ENCODE measurements at places on chromosomes 6 and 20. TPM values are rescaled to one million over a fixed set of nuclear protein-coding genes. Genes with fewer than 3 reads are reported as not detected.

- no peak overlapping the region for H3K4me3 ChIP-seq
- H3K36me3 ChIP-seq, result no peaks in the 10 kb centered on the region
- H3K27me3 ChIP-seq, result no peaks in the 10 kb centered on the region
- H3K27ac ChIP-seq, result no peak overlapping the region
- DNase-seq, result peak; percentile 60
- no peaks in the 10 kb centered on the region for H3K4me1 ChIP-seq
Measured at GRCh38 chr6:116287689-116288282, 8.1 kb upstream of the TSPYL1 start.

DNA sequence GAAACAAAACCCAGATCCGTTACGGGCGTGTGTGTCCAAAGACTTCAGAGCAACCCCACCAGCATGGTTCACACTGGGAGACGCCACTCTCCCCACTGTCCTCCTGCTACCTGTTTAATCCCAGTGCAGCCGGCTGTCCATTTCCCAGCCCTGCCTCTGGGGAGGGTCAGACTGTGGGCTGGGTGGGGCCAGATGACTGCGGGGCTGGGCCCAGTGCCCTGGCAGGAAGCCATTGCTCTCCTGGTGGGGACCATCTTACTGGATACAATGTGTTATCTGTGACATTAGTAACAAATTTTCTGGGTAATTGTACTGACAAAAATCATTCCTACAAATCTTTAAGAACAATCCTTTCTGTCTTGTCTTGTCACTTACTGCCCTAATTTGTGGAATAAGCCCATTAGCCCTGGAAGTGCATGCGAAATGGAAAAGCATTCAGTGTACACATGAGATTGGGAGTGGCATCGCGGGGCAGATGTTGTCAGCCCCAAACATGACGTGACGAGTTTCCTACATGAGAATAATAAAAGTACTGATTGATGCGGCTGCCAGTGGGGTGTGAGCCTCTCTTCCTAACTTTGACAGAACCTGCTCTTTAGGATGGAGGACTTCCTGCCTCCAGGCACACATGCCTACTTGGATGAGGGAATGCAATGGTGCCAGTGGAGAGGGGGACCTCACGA, 37.9 kb upstream of the PCMTD2 start:
- no peaks in the 10 kb centered on the region for H3K27me3 ChIP-seq
- no peak overlapping the region for H3K27ac ChIP-seq
- DNase-seq, result no peak
- H3K4me1 ChIP-seq, result peaks cover 21% of the 10 kb centered on the region
- H3K4me3 ChIP-seq, result no peak overlapping the region
- H3K36me3 ChIP-seq, result no peaks in the 10 kb centered on the region

DNA sequence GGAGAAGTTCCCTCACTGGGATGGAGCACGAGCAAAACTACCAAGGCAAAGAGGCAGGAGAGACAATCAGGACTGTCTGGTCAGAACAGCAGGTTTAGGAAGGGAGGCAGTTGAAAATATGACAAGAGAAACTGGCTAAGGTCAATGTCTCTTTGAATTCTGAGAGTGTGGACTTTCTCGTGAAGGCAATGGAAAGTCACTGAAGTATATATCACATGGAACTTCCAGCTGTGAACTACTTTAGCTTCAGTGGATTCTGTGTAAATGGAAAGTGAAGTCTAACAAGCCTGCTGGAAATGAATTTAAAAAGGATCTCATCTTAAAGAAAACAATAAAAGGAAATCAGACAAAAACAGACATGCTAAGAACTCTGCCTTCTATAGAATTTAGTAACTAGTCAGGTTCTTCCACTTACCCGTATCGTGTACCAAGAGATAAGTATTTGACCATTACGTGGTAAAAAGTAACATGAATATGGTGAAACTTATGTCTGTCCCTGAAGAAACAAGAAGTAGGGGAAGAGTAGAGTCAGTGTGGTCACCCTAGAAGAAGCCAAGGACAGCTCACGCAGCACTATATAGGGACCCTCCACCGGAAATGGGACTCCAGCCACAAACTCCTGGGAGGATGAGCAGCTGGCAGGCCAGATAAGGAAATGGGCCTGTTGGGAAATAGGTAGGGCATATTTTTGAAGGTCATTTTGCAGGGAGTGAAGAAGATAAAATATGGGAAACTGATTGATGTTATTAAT, 123.4 kb downstream of the MAP7 start:
- H3K4me1 ChIP-seq, result peaks cover 8% of the 10 kb centered on the region
- no peak overlapping the region for H3K4me3 ChIP-seq
- H3K27me3 ChIP-seq, result no peaks in the 10 kb centered on the region
- DNase-seq, result no peak
- H3K27ac ChIP-seq, result no peak overlapping the region

DNA sequence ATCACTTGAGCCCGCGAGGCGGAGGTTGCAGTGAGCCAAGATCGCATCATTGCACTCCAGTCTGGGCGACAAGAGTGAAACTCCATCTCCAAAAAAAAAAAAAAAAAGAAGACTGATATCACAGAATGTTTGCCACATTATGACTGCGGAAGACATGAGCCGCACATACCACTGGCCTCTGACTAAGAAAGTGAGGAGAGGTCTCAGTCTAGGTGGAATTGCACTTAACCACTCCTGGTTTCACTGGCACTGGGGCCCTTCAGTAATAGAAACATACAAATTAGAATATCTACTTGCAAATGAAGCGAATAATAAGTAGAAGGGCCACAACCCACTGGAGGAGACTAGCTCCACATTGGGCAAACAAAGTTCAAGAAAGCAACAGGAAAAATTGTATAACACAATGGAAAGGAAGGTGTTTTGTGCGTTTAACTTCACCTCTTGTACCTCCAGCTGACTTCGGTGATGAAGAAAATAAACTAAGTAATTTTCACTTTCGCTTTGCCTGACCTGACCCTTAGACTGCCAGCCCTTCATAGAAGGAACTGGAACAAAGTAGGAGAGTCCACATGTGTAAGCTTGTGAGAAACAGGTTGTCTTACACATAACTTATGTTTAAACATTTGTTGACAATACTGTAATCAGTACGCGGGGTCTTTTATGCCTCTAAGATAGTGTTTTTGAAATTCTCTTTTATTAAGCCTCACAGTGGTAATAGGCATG, 147.5 kb upstream of the TSHZ2 start:
- H3K36me3 ChIP-seq, result no peaks in the 10 kb centered on the region
- H3K27me3 ChIP-seq, result no peaks in the 10 kb centered on the region

- DNase-seq, result no peak
- no peak overlapping the region for H3K27ac ChIP-seq
- no peaks in the 10 kb centered on the region for H3K27me3 ChIP-seq
- no peak overlapping the region for H3K4me3 ChIP-seq
- H3K4me1 ChIP-seq, result no peaks in the 10 kb centered on the region
Measured at GRCh38 chr20:12372557-12372956, 454.9 kb downstream of the BTBD3 start.

- H3K27me3 ChIP-seq, result no peaks in the 10 kb centered on the region
- no peak overlapping the region for H3K4me3 ChIP-seq
- H3K36me3 ChIP-seq, result no peaks in the 10 kb centered on the region
- no peak overlapping the region for H3K27ac ChIP-seq
- DNase-seq, result peak; percentile 47
Measured at GRCh38 chr6:27422651-27423332, 34.2 kb downstream of the ZNF391 start.

- no peak overlapping the region for H3K27ac ChIP-seq
- peaks cover 22% of the 10 kb centered on the region for H3K4me1 ChIP-seq
Measured at GRCh38 chr20:59572515-59572914, 31.8 kb upstream of the PHACTR3 start.

DNA sequence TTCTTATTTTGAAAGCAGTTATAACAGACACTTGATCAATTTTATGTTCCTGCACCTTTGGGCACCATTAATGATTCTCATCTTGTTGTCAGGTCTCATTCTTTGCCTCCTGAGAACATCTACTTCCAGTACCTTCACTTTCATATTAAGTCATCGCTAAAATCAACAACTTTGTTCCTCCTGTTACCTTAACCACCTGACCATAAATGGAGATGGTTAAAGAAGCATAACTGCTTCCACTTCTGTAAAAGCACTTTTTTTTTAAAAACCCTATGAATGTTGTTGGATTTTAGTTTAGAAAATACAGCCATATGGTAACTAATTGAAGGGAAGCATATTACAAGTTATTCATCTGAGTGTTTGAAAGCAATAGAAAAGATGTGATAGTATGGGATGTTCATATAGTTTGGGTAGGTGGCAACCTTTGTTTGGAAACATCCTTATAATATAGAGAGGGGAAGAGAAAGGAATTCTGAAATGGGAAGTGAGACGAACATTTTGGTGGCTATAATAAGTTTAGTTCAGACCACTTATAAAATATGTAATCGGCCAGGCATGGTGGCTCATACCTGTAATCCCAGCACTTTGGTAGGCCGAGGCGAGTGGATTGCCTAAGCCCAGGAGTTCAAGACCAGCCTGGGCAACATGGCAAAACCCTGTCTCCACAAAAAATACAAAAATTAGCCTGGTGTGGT, 53.9 kb downstream of the AFG1L start:
- H3K27ac ChIP-seq, result no peak overlapping the region
- H3K36me3 ChIP-seq, result no peaks in the 10 kb centered on the region
- H3K27me3 ChIP-seq, result no peaks in the 10 kb centered on the region
- no peaks in the 10 kb centered on the region for H3K4me1 ChIP-seq

GRCh38 chr6:37696841-37697662, 631 bp downstream of the MDGA1 start:
- peak overlapping the region; percentile 30 for H3K27ac ChIP-seq
- peaks cover 39% of the 10 kb centered on the region for H3K4me1 ChIP-seq
- peak overlapping the region; percentile 68 for H3K4me3 ChIP-seq
- peaks cover 53% of the 10 kb centered on the region for H3K27me3 ChIP-seq
- peak; percentile 30 for DNase-seq

DNA sequence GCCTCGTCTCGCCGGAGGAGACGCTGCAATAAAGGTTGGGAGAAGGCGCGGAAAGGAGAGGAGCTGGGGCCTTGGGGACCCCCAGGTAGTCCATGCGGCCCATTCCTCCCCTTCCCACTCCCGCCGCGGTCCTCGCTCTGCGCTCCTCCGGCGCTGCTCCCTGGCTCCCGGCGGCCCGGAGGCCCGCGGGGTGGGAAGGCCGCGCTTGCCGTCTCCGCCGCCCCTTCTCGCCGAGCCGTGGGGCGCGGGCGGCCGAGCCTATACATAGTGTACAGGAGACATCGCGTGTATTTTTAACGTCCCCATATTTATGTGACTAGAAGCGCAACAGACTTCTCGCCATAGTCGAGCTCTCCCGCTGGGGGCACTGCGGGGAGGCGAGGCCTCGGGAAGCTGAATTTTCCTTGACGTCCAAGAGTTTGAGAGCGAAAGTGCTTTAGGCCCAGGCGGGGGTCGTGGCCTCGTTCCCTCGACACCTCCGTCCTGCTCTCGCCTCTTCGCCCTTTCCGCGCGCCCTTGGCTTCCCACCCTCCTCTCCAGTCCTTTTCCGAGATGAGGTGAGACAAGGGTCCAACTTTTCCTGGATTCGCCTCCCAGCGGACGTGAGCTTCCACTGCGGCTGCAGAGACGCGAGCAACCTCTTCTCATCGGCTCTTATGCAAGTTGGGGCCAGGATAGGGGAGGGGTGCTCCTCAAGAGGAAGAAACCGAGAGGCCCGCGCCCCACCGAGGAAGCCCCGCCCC, 29.0 kb downstream of the SLC12A5 start:
- H3K27me3 ChIP-seq, result peaks cover 44% of the 10 kb centered on the region
- DNase-seq, result peak; percentile 69
- H3K27ac ChIP-seq, result no peak overlapping the region
- peak overlapping the region; percentile 17 for H3K4me3 ChIP-seq
- peaks cover 46% of the 10 kb centered on the region for H3K4me1 ChIP-seq

- H3K27me3 ChIP-seq, result no peaks in the 10 kb centered on the region
- H3K4me3 ChIP-seq, result no peak overlapping the region
- no peak for DNase-seq
- no peaks in the 10 kb centered on the region for H3K36me3 ChIP-seq
Measured at GRCh38 chr6:101935732-101936131, 542.2 kb downstream of the GRIK2 start.

DNA sequence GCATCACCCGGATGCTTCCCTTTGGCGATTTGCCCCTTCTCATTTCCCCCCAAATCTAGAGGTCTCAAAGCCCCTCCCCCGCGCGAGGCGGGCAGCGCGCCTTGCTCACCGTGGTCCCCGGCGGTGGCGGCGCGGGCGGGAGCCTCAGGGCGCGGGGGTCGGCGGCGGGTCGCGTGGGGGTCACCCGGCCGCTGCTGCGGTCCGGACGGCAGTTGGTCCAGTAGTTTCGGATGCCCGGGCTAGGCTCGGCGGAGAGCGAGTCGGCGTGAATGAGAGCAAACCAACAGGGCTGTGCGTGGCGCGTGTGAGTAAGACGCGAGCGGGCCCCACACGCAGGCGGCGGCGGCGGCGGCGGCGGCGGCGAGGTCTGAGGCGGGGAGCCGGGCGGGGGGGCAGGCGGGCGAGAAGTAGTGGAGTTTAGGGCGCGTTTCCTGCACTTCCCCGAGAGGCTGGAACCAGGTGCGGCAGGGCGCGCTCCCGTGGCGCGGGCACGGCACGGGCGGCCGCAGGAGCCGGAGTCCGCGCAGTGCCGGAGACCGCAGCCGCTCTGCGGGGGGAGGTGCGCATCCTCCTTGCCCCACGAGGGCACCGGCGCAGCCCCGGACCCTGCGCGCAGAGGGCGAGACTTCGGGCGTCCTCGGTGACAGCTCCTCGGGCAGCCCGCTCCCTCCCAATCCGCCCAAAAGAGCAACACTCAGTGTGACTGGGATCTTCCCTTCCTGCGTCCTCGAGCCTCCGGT, 567 bp downstream of the HS3ST5 start:
- DNase-seq, result peak; percentile 79
- no peaks in the 10 kb centered on the region for H3K36me3 ChIP-seq
- H3K4me1 ChIP-seq, result peaks cover 19% of the 10 kb centered on the region

- H3K4me1 ChIP-seq, result no peaks in the 10 kb centered on the region
- H3K4me3 ChIP-seq, result no peak overlapping the region
- no peaks in the 10 kb centered on the region for H3K27me3 ChIP-seq
Measured at GRCh38 chr20:53517146-53517545, 76.5 kb downstream of the ZNF217 start.

GRCh38 chr6:85402922-85403321, 47.0 kb upstream of the NT5E start:
- peaks cover 32% of the 10 kb centered on the region for H3K4me1 ChIP-seq
- no peaks in the 10 kb centered on the region for H3K36me3 ChIP-seq
- peak overlapping the region; percentile 84 for H3K27ac ChIP-seq
- no peaks in the 10 kb centered on the region for H3K27me3 ChIP-seq

Gene SMLR1
- total RNA-seq, result not detected

Gene CARMIL1
- 40.6 TPM for total RNA-seq

Gene MRPL14
- 59.1 TPM for total RNA-seq

Gene GMDS
- 84.6 TPM for total RNA-seq

Gene GABRR1
- 0.45 TPM for total RNA-seq

Gene CALHM5
- total RNA-seq, result under 0.01 TPM

Gene SCUBE3
- total RNA-seq, result 2.3 TPM

Gene DCDC2
- 0.58 TPM for total RNA-seq

Gene ULBP3
- not detected for total RNA-seq
